NK-92 treated with Interleukin-12 subunit alpha and Interleukin-12 subunit beta, amount 100 ng/mL, for 24 hours (cell line): ENCODE measurements at places on chromosomes 12 and 14.

GRCh38 chr12:67269633-67270573, 745 bp downstream of the CAND1 start:
- DNase-seq: peak; percentile 61

DNA sequence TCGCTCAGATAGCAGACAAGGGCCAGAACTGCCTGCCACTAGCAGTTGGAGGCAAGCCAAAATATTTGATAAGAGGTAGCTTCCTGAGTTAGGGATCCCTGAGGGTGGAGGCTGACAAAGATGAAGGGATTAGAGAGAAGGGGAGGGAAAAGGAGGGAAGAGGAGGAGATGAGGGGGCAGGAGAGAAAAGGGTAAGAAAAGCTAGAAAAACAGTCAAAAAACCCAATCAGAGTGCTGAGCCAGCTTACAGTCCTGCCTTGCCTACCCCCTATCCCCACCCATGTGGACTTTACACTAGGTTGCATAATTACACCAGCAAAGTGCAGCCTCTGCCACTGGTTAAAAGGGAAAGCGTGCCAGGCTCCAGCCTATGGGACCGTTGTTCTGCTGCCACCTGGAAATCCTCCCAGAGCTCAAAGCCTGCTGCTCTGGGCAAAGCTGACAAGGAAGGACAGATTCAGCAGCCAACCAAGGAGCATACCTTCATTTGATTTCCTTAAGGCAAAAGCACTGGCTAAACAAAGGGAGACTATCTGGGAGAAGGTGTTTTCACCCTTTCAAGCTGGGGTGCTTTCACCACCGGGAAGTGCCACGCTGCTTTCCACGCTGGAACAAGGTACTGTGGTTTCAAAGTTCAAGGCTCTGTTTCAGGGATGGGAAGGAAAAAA, 3.8 kb upstream of the NUMB start:
- DNase-seq: no peak

DNA sequence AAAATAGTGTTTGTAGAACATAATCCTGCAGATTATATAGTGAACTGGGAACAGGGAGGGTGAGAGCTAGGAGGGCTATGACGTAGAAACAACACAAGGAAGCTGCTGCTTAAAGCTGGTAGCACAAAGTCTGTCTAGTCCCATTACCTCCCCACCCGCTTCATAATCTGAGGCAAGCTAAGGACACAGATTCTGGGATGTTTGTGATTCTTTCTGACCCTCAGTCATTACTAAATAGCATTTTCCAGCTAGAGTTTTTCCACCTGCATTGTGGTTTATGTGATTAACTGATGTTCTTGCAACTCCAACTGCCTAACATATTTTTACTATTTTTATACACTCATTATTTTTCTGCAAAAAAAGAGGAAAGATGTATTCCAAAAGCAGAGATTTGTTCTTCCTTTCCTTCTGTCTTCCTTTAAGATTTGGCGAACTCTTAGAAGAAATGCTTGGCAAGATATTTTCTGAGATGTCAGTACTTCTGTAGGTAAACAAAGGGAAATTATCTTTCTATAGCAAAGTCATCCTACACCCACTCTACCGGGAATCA, 293.2 kb upstream of the FAR2 start:
- no peak for DNase-seq

DNA sequence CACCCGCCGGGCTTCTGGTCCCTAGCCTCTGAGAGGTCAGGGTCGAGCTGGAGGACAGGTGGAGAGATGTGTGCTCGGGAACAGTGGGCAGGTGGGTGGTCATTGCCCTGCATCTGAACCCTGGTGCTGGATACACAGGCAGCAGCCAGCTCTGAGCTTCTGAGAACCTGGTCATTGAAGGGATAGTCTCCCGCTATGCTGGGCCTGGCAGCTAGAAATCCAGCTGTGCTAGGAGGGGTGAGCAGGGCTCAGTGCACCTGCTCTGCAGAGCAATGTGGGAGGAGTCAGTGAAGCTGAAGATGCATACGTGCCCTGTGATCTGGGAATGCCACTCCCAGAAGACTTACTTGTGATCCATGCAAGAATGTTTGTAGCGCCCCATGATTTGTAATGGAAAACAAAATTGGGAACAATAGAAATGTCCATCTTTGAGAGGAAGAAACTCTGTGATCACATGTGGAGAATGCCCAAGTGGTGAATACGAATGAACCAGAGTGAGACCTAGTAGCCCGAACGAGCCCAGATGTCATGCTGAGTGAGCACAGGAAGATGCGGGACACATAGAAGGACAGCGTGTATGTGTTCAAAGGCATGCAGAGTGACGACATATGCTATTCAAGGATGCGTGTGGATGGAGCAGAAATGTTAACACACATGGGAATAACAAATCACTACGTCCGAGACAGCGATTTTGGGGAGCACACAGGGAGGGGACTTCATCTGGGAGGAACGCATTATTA, 63.4 kb downstream of the AACS start:
- DNase-seq: no peak

DNA sequence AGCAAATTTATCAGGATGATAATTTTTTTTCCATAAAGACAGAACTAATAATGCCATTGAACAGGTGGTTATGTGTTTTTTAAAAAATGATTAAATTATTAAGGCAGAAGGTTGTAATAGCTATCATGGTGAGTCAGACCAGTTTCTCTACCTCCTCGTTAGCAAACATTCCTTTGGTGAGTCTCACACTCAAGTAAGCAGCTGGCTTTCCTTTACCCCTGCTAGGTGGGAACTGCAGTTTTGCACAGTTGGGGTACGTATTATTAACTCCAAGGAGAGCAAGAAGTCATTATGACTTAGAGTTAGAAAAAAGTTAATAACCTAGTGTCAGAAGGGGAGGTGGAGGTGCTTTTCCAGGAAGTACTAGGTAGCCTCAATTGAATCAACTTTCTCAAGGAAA, 165.3 kb downstream of the SNAPC1 start:
- no peak for DNase-seq
